NCI-H510A (cell line): ENCODE measurements at places on chromosomes 5 and 9.

DNA sequence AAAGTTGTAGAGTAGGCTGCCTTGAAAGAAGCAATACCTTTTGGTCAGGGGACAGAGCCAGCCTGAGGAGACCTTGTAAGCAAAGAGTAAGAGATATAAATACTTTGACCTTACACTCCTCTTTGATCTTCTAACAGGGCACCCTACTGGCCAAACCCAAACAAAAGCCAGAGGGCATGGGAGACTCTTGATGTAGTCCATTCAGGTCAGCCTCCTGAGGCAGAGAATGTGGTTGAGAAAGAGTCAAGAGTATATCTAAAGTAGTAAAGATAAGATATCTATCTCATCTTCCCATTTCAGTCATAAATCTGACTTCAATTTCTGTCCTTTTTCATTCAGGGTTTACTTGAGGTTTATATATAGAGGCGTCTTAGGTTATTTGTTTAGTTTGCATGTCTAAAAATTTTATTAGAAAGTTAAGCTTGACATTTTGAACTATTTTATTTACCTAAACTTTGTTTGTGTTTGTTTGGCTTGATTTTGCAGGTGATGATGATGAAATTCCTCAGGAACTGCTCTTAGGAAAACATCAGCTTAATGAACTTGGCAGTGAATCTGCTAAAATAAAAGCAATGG, 125.7 kb downstream of the NIPBL start:
- DNase-seq = no peak

GRCh38 chr9:4290427-4290837, 9.4 kb downstream of the GLIS3 start:
- no peak for DNase-seq

DNA sequence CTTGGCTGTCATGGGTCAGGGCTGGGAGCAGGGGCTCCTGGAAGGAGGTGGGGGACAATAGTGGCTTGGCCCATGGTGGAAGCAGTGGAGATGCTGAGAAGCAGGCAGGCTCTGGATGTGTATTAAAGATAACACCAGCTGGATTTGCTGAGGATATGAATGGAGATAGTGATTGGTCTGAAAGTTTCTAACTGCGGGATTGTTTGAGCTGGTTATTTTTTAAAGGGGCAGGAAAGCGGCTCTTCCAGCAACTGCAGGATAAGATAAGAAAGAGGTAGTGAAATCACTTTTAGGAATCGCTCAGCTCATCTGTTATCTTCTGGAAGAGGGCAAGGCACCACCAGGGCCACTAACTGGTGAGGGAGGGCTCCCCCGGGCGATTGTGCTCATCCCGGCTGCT, 125.5 kb downstream of the TENT4A start:
- no peak for DNase-seq

- no peak for DNase-seq
Measured at GRCh38 chr5:176485176-176485575, 37.0 kb downstream of the FAF2 start.

DNA sequence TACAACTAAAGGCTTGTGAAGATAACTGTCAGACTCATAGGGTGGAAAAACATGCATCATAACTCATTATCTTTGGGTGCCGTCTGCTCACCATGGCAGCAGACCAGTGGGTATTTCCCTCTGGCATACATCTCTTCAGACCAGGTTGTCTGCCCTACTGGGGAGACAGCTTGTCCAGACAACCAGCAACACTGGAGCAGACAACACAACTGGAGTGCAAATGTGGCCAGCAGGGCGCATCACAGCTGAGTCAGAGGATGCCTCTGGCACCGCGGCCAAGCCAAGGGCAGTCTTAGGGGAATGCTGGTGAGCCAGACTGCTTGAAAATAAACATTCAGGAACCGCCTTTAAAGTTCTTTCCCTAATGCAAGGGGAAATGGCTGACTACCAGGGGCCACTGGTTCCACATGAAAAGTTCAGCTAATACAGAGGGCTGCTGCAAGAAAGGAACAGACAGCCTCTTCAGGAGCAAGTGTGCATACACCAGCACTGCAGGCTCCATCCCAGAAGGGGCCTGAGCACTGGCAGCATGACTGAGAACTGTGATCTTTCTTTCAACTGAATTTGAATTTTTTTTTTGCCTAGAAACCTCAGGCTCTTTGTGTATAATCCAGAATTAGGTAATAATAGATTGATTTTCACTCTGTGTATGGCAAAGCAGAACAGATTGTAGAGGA, 77.3 kb downstream of the MAMDC2 start:
- no peak for DNase-seq

DNA sequence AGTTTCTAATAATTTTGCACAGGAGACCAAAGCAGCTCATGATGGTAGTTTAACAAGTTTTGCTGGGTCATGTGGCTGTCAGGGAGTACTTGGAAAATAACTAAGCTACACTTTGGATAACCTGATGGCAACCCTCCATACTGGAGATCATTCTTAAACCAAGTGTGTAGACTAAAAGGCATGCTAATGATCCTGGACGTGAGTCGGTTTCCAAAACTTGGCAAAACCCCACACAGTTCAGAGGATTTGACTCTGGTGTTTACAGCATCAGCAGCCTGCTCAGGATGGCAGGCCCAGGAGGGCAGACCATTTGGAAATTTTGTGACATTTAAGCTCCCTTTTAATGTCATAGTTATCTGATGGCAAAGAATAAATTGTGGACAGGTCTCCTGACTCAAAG, 196.5 kb upstream of the EFNA5 start:
- DNase-seq = no peak

- no peak for DNase-seq
Measured at GRCh38 chr5:758698-759053, 25.9 kb downstream of the ZDHHC11B start.
